ENCODE measurements at places on chromosomes 5 and 9. TPM values are rescaled to one million over a fixed set of nuclear protein-coding genes. Genes with fewer than 3 reads are reported as not detected.

- no peaks in the 10 kb centered on the region for H3K36me3 ChIP-seq
- H3K4me1 ChIP-seq: no peaks in the 10 kb centered on the region
- DNase-seq: no peak
- no peak overlapping the region for H3K4me3 ChIP-seq
- H3K27ac ChIP-seq: no peak overlapping the region
Measured at GRCh38 chr5:98109561-98110006, 663.9 kb upstream of the RGMB start.

- no peaks in the 10 kb centered on the region for H3K4me1 ChIP-seq
- DNase-seq: no peak
- no peaks in the 10 kb centered on the region for H3K36me3 ChIP-seq
- H3K27ac ChIP-seq: no peak overlapping the region
- no peak overlapping the region for H3K4me3 ChIP-seq
Measured at GRCh38 chr9:14926941-14927624, 16.9 kb upstream of the FREM1 start.

DNA sequence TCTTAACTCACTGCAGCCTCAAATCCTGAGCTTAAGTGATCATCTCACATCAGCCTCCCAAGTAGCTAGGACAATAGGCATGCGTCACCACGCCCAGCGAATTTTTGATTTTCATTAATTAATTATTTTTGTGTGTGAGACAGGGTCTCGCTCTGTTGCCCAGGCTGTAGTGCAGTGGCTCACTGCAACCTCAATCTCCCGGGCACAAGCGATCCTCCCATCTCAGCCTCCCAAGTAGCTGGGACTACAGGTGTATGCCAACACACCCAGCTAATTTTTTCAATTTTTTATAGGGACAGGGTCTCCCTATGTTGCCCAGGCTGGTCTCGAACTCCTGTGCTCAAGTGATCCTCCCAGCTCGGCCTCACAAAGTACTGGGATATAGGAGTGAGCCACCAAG, 41.4 kb downstream of the UBAP1 start:
- DNase-seq: no peak
- H3K27me3 ChIP-seq: no peaks in the 10 kb centered on the region
- H3K36me3 ChIP-seq: peaks cover 10% of the 10 kb centered on the region

- no peaks in the 10 kb centered on the region for H3K27me3 ChIP-seq
- H3K4me3 ChIP-seq: no peak overlapping the region
- no peak overlapping the region for H3K27ac ChIP-seq
- peaks cover 4% of the 10 kb centered on the region for H3K4me1 ChIP-seq
Measured at GRCh38 chr5:6875376-6875775, 162.1 kb downstream of the TENT4A start.

GRCh38 chr5:168879331-168879730, 300.2 kb upstream of the PANK3 start:
- no peaks in the 10 kb centered on the region for H3K27me3 ChIP-seq
- no peaks in the 10 kb centered on the region for H3K36me3 ChIP-seq
- no peak for DNase-seq
- H3K4me1 ChIP-seq: peaks cover 24% of the 10 kb centered on the region
- no peak overlapping the region for H3K4me3 ChIP-seq

DNA sequence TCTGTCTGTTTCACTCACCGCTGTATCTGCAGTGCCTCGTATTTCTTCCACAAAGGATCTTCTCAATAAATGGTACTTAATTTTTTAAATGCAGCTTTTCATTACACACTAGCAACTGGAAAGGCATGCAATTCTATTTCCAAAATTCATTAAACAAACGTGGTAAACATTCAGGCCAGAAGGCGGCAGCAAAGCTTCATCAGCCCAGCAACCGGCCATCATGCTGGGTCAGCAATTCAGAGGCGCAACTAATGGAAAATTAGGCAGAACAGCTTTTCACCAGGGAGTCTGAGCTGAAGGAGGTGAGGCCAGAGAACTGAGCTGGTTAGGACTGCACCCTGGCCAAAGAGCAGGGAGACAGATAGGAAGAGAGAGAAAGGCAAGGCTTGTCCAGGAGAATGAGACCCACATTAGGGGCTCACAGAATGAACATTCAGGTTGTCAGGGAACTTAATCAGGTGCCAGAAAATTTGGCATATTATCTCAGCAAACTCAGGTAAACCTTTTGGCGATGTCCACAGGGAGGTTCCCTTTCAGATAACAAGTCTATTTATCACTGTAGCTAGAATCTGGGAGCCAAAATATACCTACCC, 17.7 kb upstream of the RNF180 start:
- no peaks in the 10 kb centered on the region for H3K4me1 ChIP-seq
- no peak overlapping the region for H3K27ac ChIP-seq
- peak; percentile 1 for DNase-seq
- H3K4me3 ChIP-seq: no peak overlapping the region

GRCh38 chr5:145787001-145787400, 48.1 kb downstream of the PRELID2 start:
- H3K4me1 ChIP-seq: no peaks in the 10 kb centered on the region
- no peak overlapping the region for H3K4me3 ChIP-seq
- H3K27ac ChIP-seq: no peak overlapping the region
- H3K36me3 ChIP-seq: no peaks in the 10 kb centered on the region
- DNase-seq: no peak
- no peaks in the 10 kb centered on the region for H3K27me3 ChIP-seq

GRCh38 chr5:103808464-103809106, 246.0 kb upstream of the NUDT12 start:
- H3K4me1 ChIP-seq: no peaks in the 10 kb centered on the region
- H3K36me3 ChIP-seq: no peaks in the 10 kb centered on the region
- H3K4me3 ChIP-seq: no peak overlapping the region
- DNase-seq: peak; percentile 1
- no peaks in the 10 kb centered on the region for H3K27me3 ChIP-seq

GRCh38 chr5:138466900-138467710, 1.8 kb downstream of the EGR1 start:
- peaks cover 11% of the 10 kb centered on the region for H3K36me3 ChIP-seq
- H3K27me3 ChIP-seq: peaks cover 25% of the 10 kb centered on the region
- H3K4me3 ChIP-seq: peak overlapping the region; percentile 62

The ANP32B gene
- polyA plus RNA-seq: 191 TPM

The FOXD4L6 gene
- 0.16 TPM for polyA plus RNA-seq

Measured in thymus (tissue), 14 donors.